ACHN (cell line): ENCODE measurements at places on chromosomes 2 and 18.

DNA sequence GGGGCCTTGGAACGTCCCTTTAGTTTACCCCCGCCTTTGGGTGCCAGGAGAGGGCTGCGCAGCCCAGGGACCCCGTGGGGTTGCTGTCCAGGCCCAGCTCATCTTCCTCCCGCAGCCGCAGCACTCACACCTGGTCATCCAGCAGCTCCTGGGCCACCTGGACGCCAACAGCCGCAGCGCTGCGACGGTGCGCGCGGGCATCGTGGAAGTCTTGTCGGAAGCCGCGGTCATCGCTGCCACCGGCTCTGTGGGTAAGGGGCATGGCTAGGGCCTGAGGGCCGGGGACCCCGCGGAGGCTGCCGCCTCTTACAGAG lies 37.2 kb downstream of the POMC start:
- DNase-seq, result no peak

DNA sequence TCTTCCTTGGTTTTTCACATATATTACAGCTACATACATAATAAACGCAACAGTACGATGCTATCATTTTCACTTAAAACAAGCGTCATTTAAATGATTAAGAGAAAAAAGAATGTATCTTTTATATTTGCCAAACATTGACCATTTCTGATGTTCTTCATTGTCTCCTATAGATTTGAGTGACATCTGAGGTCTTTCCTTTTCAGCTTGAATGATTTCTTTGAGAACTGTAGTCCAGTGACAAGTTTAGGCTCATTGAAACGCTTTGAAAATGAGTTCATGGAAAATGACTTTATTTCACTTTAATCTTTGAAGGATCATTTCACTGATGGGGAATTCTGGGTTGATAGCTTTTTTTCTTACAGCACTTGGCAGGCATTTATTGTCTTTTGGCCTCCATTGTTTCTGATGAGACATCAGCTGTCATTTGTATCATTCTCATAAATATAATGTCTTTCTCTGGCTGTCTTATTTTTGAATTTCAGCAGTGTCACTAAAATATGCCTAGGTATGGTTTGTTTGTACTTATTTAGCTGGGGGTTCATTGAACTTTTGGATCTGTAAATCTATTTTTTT lies 10.9 kb downstream of the TGIF1 start:
- no peak for DNase-seq

DNA sequence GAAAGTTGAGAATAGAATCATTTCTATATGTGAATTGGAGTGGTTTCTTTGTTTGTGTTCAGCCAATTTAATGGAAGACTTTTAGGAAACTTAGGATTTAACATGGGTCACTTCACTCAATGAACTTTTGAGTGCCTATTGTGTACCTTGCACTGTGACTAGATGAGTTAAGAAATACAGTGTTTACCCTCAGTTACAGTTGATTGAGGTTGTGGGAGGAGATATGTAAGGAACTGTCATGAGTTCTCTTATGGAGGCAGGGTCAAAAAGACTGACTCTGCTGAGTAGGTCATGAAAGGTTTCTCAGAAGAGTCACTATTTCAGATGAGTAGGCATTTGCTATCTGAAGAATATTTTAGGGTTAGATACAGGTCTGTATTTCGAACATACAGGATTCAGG lies 98.6 kb downstream of the RAB3GAP1 start:
- DNase-seq, result no peak

DNA sequence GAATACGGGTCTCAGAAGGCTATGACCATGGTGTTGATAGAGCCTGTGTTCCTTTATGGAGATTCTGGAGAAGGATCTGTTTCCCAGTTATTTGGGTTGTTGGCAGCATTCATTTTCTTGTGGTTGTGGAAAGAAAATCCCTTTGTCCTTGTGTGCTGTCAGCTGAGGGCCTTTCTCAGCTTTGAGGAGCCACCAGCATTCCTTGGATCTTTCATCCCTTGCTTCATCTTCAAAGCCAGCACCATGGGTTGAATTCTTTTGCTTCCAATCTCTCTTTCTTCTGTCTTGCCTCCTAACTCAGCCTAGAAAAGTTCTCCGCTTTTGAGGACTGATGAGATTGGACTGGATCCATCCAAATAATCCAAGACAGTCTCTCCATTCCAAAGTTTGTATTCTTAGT lies 103.2 kb upstream of the MMADHC start:
- DNase-seq, result no peak

- DNase-seq, result no peak
Observed at GRCh38 chr2:59892398-59892797, 661.1 kb downstream of the BCL11A start.

DNA sequence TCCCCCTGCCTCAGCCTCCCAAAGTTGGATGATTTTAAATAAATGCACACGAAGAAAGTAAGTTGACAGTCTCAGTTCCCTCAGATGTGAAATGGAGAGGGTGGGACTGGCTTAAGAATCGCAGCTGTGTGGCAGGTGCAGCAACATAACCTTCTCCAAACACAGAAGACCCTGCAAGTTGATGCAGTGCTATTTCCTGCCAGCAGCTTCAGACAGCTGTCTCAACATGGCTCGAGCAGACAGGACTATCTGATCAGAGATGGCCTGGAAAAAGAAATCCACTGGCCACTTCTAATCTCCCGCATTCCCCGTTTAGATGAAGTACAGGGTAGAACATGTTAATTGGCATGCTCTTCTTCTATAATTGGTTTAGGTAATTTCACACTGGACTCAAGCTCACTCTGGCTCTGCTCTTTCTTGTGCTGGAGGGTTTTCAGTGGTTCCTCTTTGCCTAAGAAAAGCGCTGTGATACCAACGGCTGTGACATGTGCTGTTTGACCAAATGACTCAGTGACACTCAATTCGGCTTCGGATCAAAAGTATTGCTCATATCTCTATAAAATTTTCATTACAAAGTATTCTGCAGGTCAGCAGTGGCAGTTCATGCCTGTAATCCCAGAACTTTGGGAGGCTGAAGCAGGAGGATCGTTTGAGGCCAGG lies 40.2 kb downstream of the MYOM1 start:
- no peak for DNase-seq

GRCh38 chr2:147365622-147366021 lies 479.2 kb upstream of the ACVR2A start:
- DNase-seq, result no peak

- DNase-seq, result no peak
Observed at GRCh38 chr2:215071676-215072075, 66.8 kb downstream of the ABCA12 start.

- no peak for DNase-seq
Observed at GRCh38 chr18:58843688-58844035, 21.0 kb upstream of the ZNF532 start.

DNA sequence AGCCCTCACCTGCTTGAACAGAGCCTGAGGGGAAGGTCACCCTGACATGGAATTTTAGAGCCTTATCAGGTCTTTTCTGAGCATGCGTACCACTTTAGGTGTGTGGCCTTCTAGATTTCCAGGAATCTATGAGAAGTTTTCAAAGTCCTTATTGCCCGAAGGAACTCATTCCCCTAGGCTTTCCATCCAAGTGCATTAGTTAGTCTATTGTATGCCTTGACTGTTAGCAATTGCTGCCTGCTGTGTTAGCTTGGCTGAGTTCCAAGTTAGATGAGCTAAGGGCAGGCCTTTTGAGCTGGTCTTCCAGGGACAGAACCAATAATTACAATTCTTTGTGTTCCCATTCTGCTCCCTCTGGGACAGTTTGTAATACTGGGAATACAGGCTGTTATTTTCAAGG lies 30.8 kb upstream of the PUM2 start:
- no peak for DNase-seq

DNA sequence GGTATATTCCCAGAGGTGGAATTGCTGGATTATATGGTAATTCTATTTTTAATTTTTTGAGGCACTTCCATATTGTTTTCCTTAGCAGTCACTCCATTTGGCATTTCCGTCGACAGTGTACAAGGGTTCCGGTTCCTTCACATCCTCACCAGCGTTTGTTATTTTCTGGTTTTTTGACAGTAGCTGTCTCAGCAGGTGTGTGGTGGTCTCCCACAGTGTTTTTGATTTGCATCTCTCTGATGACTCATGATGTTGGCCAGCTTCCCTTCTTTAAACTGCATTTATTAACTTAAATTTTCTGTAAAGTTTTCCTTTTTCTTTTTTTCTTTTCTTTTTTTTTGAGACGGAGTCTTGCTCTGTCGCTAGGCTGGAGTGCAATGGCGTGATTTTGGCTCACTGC lies 19.7 kb downstream of the SH3BP4 start:
- DNase-seq, result no peak

DNA sequence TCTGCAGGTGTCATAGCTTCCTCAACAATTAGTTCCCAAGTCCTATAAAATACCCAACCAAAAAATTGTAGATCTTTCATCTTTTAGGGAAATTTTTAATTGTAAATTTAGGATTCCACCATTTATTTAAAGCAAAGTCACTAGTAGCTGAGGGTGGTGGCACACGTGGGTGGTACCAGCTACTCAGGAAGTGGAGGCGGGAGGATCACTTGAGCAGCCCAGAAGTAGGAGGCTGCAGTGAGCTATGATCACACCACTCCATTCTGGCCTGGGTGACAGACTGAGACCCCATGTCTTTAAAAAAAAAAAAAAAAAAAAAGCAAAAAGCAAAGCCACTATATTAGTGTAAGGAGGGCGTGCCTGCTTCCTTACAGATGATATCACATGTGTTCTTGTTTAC lies 60.3 kb upstream of the GREB1L start:
- DNase-seq, result no peak

- no peak for DNase-seq
Observed at GRCh38 chr2:164897469-164898260, 56.0 kb upstream of the COBLL1 start.

GRCh38 chr2:232174662-232175061 lies 203.9 kb upstream of the ALPP start:
- DNase-seq, result no peak

DNA sequence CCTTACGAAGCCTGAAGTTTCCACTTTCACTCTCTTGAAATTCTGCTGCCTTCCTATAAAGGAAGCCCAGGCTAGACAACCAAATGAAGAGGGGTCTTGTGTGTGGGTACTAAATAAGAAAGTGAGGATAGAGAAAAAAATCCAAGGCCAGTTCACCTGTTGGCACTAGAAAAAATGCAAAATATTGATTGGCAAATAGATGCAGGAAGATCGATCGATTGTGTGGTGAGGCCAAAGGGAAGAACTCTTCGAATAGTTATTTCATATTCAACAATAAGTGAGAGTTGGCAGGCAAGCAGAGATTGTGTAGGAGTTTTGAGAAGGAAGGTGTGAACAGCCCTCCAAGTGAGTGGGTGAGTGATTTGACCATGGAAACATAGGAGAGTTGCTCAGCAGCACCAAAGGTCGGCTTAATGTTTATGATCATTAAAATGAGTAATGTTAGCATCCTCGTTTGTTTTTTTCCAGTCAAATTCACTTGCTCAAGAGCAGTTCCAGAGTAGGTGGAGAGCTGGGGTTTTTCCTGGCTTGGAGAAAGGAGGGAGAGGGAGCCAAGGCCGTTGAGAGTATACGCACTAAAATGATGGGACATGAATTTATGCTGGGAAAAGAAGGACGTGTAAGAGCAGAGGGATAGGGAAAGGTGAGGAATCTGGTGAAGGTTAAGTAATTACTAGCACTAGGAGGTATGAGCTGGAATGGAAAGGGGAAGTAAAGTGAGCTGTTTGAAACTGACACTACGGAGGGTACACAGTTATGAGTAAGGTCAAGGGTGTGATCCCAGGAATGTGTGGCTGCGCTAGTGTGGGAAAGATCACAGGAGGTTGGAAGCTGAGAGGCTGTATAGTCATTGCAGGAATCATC lies 1.1 kb upstream of the NAPG start:
- peak; percentile 91 for DNase-seq

GRCh38 chr18:79422022-79422782 lies 26.5 kb downstream of the NFATC1 start:
- DNase-seq, result no peak

DNA sequence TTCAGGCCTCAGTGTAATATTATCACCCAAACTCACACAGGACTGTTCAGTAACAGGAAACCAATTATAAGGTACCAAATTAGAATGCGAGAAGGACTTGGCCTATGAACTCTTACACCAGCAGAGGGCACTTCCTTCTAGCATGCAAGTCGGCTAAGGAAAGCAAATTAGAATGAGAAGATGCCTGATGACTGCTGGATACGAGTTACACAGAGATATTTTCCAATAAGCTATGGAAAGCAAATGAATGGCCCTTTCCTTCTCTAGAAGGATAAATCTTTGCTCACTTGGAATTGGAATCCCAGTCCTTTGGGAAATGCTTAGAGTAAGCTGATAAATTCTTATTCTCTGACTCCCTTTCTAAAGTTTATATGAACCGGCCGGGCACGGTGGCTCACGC lies 109.8 kb downstream of the AP1S3 start:
- DNase-seq, result peak; percentile 78

GRCh38 chr2:143521396-143521795 lies 392.2 kb downstream of the ARHGAP15 start:
- DNase-seq, result no peak

DNA sequence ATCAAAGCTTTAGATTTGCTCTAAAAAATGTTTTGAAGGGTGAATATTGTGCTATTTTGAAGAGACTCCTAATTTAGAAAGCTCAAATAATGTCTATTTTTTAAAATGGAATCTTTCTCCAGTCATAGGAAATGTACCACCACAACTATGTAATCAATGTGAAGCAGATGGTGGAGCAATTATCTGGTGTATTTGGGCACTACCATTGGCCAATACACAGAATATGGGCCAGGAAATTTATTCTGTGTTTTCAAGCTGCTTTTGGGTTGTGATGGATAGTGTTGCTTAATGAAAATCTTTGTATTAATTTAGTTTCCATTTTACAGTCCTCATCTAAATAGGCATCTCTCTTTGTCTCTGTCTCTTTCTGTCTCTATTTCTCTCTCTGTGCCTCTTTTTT lies 17.1 kb upstream of the VWC2L start:
- no peak for DNase-seq

- DNase-seq, result no peak
Observed at GRCh38 chr2:117170897-117171296, 643.6 kb upstream of the DDX18 start.

GRCh38 chr2:169225233-169225750 lies 137.0 kb downstream of the LRP2 start:
- no peak for DNase-seq

DNA sequence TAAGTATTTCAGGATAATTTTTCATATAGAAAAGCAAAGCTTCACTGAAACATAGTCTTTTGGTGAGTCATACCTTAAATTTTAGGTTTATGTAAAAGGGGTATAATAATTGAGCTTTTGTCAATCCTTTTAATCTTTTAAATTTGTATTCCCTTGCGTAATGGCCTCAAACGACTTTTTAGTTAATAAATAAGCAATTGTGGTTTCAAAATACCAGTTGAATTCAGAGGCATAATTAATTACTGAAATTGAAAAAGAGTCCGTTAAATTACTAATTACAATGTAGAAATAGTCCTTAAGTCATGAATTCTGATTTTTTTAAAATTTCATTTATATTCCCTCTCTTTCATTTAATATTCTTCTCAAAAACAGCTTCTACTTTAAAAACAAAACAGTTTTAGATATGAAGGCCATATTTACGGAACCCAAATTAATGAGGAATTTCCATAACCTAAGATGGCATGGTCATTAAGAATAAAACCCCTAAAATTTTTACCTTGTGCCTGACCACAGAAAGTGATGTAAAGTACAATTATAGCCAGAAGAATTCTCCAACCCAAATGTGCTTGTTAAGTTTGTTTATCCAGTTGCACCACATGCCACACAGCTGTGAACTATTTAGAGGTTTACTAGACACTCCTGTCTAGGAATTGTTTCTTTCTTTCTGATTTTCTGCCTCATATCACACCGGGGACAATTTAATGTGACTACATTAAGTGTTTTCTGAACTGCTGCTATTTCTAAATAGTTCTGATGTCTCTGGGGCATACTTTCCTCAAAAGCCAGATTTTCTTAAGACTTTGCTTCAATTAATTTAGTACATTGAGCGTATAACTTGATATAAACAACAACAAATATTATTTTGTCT lies 60.7 kb upstream of the ITGA4 start:
- no peak for DNase-seq

GRCh38 chr2:229539628-229540027 lies 174.7 kb downstream of the DNER start:
- no peak for DNase-seq
